ENCODE measurements at places on chromosomes 7 and 10.

DNA sequence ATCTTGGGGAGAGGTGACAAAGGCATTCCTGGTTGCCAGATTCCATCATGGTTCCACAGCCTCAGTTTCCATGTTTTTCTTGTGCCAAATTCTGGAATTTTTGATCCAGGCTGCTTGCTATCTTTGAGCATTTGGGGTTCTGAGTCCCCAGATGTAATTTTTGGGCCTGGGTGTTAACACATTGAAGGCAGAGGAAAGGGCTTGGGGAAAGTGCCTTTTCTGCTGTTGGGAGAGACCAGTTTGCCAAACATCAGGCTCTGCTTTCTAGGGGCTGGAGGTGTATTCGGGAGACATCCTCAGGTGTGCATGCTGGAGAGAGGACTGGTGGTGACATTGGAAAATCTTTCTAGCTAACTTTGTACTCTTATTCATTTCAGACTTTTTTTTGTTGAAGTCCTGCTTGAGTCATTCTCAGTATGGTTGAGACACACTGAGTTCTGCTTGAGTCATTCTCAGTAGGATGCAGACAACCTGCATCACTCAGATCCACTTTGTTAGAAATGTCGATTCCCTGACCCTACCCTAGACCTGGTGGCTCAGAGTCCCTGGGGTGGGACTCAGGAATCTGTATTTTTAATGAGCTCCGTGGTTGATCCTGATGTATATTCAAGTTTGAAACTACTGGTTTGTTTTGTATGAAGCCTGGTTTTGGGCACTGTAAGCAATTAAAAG lies 101.0 kb downstream of the LRMDA start:
- DNase-seq: peak; percentile 41

DNA sequence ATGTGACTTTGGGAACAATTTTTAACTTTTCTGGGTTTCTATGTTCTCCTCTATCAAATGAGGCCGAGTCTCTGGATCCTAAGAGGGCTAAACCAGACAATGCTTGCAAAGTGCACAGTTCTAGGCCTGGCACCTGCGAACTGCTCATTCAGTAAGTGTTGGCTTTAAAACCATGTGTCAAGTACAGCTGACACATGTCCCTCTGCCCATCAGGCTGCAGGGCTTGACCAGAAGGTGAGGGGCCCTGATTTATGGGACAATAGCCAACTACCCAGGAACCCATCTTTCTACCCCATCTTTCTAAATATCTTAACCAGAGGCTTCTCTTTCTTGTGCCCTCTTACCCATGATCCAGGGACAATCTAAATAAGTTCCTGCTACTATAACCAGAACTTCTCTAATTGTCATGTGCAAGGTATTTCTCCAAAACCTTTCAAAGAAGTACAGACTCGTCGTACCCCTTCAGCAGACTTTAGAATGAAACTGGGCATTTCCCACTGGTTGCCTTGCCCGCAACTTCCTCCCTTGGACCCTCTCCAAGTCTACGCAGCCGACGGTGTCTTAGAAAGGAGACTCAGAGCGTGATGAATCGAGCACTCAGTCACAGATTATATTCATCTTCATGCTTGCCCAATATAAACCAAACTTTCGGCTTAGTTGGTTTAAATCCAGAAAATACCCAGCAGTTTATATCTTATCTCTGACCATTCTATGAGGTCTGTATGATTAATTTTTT lies 69.8 kb upstream of the STEAP1B start:
- DNase-seq: peak; percentile 72

DNA sequence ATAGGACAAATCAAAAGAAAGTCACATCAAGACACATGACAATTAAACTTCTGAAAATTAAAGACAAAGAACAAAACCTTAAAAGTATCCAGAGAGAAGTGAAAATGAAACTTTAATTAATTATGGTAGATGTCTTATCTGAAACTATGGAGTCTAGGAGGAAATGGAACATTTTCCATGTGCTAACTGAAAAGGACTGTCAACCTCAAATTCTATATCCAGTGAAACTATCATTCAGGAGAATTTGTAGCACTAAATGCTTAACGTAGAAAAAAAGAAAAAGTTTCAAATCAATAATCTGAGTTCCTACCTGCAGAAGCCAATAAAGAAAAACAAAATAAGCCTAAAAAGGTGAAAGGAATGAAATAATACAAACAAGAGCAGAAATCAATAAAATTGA lies 33.1 kb upstream of the C10orf71 start:
- no peak for DNase-seq

GRCh38 chr10:87761892-87762291 lies 56.1 kb downstream of the ATAD1 start:
- DNase-seq: peak; percentile 92

DNA sequence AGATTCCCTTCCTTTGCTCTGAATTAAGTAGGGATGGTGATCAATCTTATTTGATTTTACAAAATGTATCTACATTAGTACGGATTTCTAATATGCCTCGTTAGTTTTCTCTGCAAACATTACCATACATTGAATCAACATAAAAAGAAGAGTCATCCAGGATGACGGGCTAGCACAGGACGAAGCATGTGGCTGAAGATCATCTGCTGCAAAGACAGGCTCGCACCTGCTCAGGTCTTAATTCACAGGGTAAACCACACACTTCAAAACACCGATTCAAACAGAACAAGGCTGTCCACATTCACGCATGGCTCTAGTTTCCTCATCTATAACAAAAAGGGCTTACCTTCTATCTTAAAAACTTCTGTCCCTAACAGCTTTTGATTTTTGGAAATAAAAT lies 323.0 kb downstream of the PARD3 start:
- no peak for DNase-seq

DNA sequence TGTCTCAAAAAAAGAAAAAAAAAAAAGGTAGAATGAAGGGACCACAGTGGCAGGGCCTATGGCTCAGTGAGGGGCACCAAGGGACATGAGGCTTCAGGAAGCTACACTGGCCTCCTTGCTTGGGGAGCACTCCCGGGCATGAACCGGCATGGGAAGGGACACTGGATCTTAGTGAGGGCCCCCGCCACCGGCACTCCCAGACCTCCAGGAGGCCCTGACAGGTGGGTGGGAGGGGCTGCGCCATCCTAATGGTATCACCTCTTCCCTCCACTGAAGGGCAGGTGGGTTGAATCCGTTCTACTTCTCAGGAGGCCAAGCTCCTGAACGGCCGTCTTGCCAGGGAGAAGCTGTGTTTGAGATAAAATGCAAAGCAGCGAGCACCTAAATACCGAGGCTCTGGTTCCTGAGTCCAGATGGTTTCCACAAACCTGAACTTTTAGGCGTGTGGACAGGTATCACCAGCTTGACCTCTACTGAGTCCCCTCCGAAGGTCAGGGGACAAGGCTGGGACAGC lies 69.8 kb downstream of the C10orf143 start:
- no peak for DNase-seq

DNA sequence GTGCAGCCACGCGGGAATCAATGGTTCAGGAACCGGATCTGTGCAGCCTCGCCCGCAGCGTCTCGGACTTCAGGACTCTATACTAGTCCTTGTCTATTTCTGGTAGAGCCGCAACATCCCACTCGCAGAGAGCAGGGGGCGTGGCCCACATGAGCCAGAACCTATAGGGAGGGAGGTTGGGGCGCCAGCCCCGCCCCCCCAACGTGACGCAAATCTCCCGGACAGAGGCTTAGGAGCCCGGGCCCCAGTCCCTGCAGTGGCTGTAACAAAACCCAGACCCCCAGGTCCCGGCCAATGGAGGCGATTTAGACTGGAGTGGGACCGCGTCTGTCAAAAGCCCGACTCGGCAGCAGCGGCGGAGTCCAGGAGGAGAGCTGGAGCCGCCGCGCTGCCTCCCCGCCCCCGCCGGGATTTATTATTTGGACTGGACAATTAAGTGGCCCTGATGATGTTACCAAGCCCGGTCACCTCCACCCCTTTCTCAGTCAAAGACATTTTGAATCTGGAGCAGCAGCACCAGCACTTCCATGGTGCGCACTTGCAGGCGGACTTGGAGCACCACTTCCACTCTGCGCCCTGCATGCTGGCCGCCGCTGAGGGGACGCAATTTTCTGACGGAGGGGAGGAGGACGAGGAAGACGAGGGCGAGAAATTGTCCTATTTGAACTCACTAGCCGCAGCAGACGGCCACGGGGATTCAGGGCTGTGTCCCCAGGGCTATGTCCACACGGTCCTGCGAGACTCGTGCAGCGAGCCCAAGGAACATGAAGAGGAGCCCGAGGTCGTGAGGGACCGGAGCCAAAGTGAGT lies at the start of gene NKX2-3:
Gene NKX2-3 (plus strand): TSS at position 256 of the 809 bp plus-strand sequence. CDS start 190 bp downstream, at position 446.
- DNase-seq: no peak

GRCh38 chr7:20302891-20303290 lies 27.8 kb upstream of the ITGB8 start:
- DNase-seq: no peak

DNA sequence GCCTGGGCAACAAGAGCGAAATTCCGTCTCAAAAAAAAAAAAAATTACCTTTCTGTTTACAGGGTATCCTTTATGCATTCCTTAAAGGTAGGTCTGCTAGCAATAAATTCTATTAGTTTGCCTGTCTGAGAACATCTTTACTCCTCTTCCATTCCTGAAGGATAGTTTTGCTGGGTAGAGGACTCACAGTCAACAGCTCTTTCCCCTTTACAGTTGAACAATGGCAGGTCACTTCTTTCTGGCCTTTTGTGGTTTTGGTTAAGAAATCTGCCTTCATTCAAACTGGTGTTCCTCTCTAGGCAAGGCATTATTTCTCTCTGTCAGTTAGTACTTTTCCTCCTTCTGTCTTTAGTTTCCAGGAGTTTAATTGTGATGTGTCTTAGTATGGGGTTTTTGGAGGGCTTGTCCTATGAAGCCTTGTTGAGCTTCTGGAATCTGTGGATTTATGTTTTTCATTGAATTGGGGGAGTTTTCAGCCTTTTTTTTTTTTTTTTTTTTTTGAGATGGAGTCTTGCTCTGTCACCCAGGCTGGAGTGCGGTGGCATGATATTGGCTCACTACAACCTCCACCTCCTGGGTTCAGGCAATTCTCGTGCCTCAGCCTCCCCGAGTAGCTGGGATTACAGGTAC lies 4.8 kb upstream of the DNAAF5 start:
- DNase-seq: peak; percentile 50

- DNase-seq: no peak
Measured at GRCh38 chr10:104928734-104929133, 287.6 kb downstream of the SORCS3 start.

DNA sequence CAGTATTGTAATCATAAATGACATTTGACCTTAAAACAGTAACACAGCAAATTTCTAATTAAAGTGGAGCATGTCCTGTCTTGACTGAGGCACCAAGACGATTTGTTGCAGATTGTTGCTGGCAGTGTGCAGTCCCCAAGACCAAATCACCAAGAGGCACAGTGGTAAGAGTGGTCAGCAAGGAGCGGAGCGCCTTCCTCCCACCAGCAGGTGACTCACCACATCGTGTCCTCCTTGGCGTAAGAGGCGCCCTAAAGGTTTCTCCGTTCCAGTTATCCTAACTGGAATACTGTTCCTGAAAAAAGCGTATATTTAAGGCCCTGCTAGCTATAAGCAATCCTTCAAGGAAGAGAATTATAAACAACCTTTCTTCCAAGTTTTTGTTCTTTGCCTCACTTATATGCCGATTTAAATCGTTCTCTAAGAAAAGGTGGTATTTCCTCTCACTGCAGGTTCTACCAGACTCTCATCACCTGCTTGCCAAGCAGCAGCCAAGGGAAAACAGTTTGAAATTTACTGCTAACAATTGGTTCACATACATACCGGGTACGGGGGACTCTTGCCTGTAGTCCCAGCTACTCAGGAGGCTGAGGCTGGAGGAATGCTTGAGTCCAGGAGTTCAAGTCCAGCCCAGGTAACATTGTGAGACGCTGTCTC lies 10.7 kb upstream of the REPIN1 start:
- no peak for DNase-seq

- DNase-seq: no peak
Measured at GRCh38 chr7:46155367-46155766, 234.3 kb upstream of the IGFBP3 start.

DNA sequence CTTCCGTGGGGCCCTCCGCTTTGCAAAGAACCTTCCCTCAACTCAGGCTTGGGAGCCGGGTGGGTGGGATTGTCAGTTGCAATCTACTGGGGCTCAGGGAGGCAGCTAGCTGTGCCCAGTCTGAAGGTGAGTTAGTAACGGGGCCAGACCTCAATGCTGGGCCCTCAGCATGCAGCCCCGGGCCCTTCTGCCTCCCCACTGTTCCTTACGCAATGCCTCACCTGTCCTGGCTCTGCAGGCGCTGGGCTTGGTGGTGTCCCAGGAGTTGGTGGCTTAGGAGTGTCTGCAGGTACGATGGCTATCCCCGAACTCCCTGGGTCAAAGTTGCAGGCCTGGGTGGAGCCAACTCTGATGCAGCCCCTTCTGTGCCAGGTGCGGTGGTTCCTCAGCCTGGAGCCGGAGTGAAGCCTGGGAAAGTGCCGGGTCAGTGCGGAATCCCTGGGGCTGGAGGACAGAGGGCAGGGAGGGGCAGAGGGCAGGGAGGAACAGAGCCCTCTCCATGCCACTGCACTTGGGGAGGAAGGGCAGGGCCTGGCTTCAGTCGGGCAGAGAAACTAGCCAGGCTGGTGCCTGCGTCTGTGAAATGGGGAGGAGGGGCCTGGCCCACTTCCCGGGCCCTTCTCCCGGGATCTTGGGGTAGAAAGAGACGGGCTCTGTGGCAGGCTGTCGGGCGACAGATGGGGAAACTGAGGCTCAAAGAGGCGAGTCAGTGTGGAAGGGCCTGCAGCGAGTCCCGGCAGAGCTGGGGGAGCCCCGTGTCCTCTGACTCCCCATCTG lies 15.0 kb downstream of the ELN start:
- DNase-seq: no peak

GRCh38 chr7:133854739-133855138 lies 272.4 kb upstream of the LRGUK start:
- DNase-seq: peak; percentile 69

DNA sequence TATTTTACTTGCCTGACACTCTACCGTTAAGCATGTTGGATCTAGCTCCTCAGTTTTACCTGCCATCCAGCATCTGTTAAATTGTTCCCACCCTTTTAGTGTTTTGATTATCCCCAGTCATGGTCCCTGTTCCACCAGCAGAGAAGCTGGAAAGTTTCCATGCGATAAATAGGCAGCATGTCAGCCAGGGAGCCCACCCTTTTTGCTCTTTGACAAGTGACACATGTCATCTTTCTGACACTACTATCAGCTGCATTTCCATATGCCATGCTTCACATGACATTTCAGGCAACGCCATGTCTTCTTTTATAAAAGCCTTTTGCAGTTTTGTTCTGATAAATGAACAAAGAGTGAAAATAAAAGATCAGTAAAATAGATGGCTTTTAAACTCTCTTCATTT lies 310.8 kb downstream of the MAGI2 start:
- DNase-seq: no peak

GRCh38 chr10:72821606-72822005 lies 71.9 kb upstream of the OIT3 start:
- peak; percentile 34 for DNase-seq
